ENCODE measurements at places on chromosomes 5 and 9.

- DNase-seq = peak; percentile 44
Observed at GRCh38 chr5:41925555-41925951, 472 bp downstream of the FBXO4 start.

GRCh38 chr9:103444176-103444575, 449.0 kb downstream of the CYLC2 start:
- DNase-seq = no peak

DNA sequence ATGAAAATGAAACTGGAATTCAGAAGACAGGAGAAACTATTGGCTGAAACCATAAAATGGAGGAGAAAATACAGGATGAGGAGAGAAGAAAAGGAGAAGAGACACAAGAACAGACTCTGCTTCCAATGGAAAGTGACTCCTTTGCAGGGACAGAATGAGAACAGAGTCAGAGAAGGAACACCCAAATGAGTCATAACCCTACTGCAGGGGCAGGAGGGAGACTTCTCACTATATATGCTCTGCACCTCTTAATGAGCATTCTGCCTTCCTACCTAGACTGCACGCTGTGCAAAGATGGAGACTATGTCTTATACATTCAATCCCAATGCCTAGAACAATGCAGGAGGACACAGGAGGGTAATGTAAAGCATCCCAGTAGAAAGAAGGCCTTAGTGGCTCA, 2.1 kb downstream of the SAXO1 start:
- no peak for DNase-seq

- DNase-seq = no peak
Observed at GRCh38 chr9:123000371-123001068, 32.9 kb upstream of the GPR21 start.

DNA sequence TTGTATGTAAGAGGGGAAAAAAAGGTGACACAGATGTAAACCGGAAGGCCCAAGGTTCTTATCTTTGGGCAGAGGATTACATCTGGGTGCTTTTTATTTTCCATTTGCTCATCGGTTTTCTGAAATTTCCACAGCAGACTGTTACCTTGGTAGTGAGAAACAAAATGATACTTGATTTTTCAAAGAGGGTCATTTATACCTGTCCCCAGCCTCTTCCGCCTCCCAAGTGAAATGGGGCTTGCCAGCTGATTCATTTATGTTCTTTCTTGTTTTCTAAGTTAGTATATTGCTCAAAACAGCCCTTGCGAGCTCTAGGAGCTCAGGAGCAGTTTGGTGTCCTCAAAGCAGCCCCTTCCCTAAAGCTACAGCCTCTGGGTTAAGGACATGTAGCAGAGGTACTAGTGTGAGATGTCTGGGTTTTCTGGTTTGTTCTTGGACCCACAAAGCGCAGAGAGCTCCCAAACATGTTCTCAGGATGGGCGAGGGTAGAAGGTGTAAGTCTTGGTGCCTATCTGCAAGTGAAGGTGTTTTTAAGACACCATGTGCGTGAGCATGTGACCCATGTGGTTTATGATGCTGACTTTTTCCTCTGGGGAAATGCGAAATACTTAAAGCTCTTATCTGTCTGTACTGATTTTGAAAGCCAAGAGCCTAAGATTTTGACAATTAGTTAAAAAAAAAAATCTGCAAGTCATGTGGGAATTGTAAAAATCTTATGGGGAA, 38.3 kb downstream of the DAPK1 start:
- no peak for DNase-seq

DNA sequence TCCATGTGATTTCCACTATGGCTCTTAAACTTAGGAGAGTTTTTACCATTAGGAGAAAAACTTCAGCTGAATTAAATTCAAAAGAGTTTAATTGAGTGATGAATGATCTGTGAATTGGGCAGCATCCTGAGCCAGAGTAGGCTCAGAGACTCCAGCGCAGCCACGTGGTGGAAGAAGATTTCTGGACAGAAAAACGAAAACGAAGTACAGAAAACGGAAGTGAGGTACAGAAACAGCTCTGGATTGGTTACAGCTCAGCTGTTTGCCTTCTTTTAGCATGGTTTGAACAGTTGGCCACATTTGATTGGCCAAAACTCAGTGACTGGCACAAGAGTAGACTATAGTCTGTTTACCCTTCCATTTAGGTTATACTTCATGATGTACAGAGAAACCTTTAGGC, 69.2 kb upstream of the PLPP1 start:
- DNase-seq = no peak

- peak; percentile 30 for DNase-seq
Observed at GRCh38 chr5:128081111-128081851, 2.3 kb upstream of the SLC12A2 start.

- DNase-seq = no peak
Observed at GRCh38 chr9:127683723-127684122, 23.1 kb upstream of the CFAP157 start.

DNA sequence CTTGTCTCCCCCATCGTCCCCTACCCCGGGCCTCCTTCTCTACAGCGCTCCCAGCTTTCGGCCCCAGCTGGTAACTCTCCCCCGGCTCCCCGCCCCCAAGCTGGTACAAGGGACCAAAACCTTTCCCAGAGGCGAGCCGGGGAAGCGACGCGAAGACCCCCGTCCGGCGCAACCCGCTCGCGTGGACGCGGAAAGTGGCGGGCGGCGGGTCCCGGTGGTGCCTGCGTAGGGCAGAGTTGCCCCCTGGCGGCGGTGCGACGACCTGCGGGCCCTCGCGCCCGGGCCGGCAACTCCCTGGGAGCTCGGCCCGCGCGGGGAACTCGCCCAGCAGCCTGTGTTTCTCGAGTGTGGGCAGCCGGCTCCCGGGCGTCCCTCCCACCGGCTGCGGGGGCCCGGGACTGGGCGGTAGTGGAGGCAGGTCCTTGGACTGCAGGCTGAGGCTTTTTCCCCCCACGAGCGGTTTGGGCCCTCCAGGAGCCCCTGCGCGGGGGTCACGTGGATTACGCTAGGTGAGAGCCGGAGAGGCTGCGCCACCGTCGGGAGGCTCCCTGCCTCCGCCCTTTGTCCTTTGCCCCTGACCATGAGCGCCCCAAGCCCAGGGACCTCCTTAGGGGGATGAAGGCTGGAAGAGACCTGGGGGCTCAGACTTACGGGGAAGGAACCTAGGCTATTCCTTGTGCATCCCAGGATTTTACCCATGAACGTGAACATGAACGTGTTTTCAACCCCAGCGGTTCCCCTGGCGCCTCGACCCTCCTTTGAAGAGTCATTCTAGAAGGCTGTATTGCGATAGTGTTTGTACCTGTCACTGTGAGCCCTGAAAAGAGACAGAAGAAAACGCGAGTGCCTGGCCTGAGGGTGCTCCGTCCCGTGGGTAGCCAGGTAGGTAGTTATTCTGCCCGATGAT, 2.9 kb upstream of the FOXD1 start:
- DNase-seq = no peak

DNA sequence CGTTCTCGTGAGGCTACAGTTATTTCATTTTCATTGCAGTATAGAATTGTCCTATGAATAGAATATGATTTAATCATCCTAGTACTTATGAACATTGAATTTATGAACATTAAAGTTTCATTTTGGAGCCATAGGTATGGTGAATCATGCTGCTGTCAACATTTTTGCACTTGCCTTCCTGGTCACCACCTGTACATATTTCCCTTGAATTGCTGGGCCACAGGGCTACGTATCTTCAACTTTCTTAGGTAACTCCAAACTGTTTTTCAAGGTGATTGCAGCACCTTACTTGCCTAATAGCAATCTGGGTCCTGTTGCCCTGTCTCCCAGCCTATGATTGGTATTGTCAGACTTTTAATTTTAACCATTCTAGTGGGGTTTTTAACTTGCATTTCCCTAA, 6.5 kb upstream of the RNF145 start:
- no peak for DNase-seq

DNA sequence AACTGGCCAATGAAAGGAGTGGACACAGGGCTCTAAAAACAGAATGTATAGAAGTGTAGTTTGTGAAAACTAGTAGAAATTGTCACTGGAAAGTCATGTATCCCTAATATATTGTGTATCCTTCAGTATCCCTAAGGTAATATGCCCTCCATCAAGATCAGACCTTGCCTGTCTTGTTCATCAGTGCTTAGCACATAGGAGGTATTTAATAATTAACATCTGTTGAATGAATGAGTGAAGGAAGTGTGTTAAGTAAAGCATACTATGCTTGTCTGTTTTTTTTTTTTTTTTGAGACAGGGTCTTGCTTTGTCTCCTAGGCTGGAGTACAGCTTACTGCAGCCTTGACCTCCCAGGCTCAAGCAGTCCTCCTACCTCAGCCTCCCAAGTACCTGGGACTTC, 15.8 kb downstream of the GAPVD1 start:
- no peak for DNase-seq

DNA sequence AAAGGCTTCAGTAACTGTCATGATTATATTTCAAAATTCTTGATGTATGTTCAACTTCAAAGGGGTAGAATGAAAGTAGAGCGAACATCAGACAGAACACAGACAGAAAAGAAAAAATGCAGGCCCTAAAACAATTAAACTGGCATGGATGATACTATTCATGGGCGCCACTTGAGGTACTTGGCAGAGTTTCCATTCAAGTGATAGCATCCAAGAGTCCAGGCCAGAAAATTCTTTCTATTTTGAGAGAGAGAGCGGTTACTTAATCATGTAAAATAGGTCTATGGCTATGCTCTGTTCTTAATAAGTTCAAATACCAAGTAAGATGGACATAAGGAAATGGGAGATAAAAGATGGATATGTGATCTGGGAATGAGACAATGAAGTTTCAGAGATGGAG, 21.4 kb upstream of the PRR16 start:
- DNase-seq = no peak

DNA sequence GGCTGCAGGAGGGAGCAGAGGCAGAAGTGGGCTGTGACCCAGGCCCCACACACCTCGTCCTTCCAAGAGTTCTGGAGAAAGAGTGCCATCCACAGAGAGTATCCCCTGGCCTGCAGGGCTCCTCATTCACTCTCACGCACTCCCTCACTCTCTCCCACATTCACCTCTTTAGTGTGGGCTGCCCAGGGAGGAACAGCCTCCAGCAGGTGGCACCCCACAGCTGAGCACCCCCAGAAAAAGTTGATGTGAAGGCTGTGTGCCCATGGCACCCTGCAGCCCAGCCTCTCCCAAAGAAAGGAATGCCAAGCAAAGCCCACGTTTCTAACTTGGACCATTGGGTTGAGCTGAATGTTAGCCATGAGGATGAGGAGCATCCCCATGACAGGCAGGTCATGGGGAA, 4.5 kb upstream of the SHC3 start:
- DNase-seq = no peak

DNA sequence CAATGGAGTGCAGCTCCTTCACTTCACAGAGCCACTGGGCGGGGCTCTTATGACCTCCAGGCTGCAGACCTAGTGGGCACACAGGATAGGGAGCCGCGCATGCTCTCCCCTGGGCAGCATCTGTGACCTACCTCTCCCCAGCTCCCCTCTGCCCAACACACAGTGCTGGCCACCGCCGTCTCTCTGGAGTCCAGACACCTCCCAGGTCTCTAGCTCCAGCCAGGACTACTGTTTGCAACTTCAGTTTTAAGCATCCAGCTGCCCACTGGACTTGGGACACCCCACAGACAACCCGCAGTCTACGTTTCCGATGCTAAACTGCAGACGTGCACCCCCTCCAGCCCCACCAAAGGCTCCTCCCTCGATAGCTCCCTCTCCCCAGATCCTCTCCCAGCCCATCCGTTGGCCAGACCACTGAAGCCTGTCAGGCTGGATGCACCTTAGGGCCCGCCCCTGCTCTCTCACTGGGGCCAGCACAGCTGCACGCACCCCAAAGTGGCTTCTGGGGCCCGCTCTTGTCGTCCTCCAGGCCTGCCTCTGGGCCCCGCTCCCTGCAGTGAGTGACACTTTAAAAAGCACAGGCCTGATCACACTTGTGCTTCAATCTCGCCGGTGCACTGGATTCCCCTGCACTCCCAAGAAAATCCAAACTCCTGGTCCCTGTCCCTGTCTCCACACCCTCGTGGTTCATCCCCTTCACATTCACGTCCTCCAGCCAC, 11.3 kb downstream of the FLT4 start:
- DNase-seq = no peak

GRCh38 chr9:81264516-81264915, 424.8 kb downstream of the TLE1 start:
- DNase-seq = peak; percentile 84

GRCh38 chr5:141826674-141827073, 51.5 kb downstream of the PCDH1 start:
- no peak for DNase-seq

GRCh38 chr5:28408186-28408585, 1369.8 kb upstream of the CDH9 start:
- no peak for DNase-seq

- DNase-seq = no peak
Observed at GRCh38 chr5:60243713-60244112, 350.2 kb upstream of the PDE4D start.

- DNase-seq = no peak
Observed at GRCh38 chr5:63524281-63524680, 438.0 kb downstream of the HTR1A start.

- no peak for DNase-seq
Observed at GRCh38 chr5:106368021-106368420, 1302.7 kb downstream of the EFNA5 start.

DNA sequence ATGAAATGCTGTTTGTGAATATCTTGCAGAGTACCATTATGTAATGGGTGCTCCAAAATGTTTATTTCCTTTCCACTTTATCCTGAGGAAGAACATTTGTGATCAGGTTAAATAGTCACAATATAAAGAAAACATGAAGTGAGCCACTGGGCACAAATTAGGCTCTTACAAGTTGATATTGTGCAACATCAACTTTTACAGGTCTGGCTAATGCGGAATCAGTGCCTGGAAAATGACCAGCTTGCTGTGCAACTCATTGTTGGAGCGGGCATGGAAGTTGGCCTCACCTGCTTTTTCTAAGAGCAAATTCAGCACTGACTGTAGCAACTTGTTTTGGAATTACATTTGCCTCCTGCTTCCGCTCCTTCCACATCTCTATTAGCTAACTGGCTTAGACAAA, 216.9 kb upstream of the PLPPR1 start:
- no peak for DNase-seq

DNA sequence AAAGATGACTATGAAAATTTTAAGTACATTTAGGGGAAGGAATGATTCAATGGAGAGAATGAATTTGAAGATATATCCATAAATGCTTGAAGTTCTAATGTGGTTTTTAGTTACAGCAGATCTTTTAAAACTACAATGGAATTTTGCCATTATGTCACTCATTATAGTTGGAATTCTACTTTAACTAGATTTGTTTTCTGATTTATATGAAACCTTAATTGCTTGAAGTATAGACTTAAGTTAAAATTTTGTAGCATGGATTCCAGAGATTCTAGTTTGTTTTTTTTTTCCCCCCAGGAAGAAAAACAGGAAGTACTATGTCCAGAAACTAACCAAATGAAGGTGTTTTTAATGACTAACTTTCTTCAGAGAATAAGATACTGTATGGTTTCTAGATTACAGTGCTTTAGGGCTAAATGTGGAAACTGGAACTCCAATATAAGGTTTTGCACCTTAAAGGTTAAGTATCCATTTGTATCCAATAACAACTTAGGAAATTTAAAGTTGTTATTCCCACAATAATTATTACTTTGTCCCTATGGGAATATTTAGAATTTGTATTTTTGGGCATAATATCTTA, 70.3 kb downstream of the ZSWIM6 start:
- no peak for DNase-seq

GRCh38 chr9:120646948-120647347, 67.0 kb upstream of the CDK5RAP2 start:
- DNase-seq = no peak
